ENCODE measurements at places on chromosomes 16 and 17.

DNA sequence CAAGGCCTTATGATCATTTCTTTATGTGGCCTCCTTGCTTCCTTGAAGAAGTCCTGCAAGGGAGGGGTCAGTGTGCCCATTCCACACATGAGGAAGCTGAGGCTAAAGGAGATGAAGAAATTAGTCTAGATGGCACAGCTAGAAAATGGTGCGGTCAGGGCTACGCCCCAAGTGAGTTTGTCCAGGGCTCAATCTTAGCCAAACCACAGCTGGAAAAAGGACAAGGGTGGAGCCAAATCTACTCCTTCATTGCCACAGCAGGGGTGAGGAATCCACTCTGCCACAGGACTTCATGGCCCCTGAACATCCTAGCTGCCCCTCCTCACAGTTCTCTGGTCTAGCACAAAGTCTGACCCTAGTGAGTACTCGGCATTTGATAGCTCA lies 16.2 kb downstream of the BEAN1 start:
- DNase-seq: no peak

DNA sequence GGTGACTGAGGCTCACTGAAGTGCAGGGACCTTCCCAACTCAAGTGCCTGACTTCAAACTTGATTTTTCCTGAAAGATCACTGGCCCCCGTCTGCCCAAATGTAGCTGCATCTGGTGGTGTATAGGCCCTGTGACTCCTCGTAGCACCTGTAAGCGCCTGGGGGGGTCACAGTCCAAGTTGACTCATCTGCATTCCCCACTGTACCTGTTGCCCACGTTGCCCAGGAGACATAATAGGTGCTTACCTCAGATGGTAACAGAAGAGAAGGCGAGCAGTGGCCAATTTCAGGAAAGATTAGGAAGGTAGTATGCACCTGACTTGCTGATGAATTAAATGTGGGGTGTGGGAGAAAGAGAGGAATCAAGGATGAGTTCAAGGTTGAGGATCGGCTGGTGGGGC lies 44.1 kb upstream of the EMP2 start:
- DNase-seq: no peak

DNA sequence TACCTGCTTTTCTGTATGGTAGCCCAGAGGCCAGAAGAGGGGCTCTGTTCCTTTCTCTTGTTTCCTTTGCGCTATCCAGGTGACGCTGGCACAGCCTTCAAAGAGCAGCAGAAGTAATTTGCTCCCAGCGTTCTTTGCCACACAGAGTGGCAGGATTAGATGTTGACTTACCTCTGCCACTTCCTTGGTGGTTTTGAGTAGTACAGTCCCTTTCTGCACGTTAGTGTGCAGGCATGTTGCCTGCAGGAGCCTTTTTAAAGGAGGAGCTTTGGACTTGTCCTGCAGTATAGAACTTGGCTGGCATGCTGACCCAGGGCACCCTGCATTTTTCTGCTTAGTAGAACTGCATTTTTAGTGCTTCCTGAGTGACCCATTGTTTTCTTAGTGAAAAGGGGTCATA lies at the start of gene ABCC11:
Gene ABCC11 (minus strand): TSS at position 229 of the 400 bp plus-strand sequence. CDS start 15,618 bp downstream, outside the sequence.
- no peak for DNase-seq

GRCh38 chr17:75047398-75048098 lies 523 bp downstream of the KCTD2 start:
- peak; percentile 30 for DNase-seq

GRCh38 chr16:11147754-11148444 lies 108.1 kb downstream of the SOCS1 start:
- no peak for DNase-seq

GRCh38 chr17:3744014-3744413 lies 20.3 kb downstream of the HASPIN start:
- DNase-seq: no peak

- peak; percentile 68 for DNase-seq
These were observed 130.2 kb upstream of the CHMP6 start for GRCh38 chr17:80861418-80861815.

- DNase-seq: no peak
These were observed 86.2 kb upstream of the CREBBP start for GRCh38 chr16:3966681-3967080.

DNA sequence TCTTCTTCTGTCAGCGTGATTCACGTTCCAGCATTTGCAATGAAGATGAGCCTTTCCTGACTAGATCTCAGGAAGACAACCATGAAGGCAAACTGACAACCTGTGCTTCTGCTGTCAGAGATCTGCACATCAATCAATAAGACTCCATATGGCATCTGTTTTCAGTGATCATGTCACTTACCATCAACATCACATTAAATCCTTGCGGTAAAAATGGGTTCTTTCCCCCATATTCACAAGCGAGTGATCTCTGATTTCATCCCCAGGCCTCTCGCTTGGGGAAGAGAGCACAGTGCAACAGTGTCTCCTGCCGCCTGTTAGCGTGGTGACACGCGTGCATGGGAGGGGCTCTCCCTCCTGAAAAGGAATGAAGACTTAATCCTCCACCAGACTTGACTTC lies 11.1 kb downstream of the NACA2 start:
- no peak for DNase-seq

DNA sequence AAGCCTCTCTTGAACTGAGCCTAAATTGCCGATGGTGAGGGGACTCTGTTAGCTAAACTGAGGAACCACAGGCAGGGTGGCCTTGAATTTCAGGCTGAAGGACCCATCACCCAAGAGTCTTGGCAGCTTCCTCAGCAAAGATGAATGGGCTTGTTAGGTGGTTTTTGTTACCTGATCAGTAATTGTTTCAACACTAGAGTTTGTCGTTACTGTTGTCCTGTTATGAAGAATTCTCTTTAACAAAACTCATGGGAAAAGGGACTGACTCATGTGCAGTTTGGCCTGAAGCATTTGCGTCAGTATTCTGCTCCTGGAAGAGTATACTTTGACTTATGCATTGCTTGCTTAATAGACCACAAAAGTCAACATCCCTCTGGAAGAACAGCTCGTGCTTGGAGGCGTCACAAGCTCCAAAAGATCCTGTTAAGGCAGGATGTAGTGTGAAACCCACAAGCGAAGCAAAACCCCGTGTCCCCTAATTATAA lies 206.0 kb downstream of the IRX3 start:
- DNase-seq: no peak

DNA sequence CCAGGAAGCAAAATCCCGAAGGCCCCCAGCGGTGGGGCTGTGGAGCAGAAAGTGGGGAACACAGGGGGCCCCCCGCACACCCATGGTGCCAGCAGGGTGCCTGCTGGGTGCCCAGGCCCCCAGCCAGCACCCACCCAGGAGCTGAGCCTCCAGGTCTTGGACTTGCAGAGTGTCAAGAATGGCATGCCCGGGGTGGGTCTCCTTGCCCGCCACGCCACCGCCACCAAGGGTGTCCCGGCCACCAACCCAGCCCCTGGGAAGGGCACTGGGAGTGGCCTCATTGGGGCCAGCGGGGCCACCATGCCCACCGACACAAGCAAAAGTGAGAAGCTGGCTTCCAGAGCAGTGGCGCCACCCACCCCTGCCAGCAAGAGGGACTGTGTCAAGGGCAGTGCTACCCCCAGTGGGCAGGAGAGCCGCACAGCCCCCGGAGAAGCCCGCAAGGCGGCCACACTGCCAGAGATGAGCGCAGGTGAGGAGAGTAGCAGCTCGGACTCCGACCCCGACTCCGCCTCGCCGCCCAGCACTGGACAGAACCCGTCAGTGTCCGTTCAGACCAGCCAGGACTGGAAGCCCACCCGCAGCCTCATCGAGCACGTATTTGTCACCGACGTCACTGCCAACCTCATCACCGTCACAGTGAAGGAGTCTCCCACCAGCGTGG lies 6.5 kb downstream of the CBX2 start:
- DNase-seq: no peak

DNA sequence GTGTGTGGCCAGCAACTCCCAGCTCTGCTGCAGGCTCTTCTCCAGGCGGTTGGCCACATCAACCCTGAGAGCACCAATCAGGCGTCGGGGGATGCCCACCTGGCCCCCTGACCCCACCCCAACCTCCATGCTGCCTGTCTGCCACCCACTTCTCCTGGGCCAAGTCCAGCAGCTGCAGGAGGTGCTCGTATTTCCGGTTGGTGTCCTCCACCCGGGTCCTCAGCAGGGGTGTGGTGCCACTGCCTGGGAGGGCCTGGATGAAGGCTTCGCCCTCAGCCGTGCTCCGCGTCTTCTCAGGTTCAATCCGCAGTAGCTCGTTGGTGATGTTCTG lies 44.6 kb downstream of the UBN1 start:
- DNase-seq: no peak

DNA sequence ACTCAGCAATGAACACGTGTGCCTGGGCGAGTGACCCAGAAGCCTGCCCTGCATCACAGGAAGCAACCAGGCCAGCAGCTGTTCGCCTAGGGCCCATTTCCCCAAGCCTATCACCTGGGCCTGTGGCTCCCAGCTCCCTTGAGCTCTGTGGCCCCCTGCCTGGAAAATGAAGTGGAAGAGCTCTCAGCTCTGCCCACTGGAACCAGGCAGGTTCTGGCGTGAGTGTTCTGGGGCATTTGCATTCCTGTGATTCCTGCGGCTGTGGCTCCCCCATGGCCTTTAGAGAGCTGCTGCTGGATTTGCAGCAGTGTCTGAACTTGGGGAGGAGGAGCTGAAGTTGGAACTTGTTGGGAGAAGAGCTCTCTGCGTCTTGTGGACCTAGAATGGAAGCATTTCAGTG lies 22.8 kb downstream of the PGS1 start:
- DNase-seq: no peak

- no peak for DNase-seq
These were observed 17.3 kb downstream of the MGRN1 start for GRCh38 chr16:4641895-4642294.

DNA sequence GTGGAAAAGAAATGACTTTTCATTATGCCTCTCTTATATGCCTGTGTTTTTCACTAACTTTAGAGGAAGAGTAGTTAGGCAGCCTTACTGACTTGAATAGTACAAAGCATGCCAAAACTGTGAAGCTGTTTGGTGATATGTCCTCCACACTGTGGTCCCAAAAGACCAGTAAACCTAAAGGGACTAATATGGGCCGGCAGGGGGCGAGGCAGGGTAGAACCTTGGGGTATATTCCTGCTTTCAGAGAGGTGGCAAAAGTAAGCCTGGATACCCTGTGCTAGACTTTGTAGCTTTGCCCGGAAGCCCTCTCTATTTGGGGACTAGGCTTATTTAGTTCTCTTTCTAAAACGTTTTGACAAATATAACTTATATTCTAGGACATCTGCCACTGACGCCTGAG lies 36.5 kb upstream of the VWA3A start:
- DNase-seq: no peak

- no peak for DNase-seq
These were observed 195.1 kb downstream of the CCDC182 start for GRCh38 chr17:57550016-57550415.

DNA sequence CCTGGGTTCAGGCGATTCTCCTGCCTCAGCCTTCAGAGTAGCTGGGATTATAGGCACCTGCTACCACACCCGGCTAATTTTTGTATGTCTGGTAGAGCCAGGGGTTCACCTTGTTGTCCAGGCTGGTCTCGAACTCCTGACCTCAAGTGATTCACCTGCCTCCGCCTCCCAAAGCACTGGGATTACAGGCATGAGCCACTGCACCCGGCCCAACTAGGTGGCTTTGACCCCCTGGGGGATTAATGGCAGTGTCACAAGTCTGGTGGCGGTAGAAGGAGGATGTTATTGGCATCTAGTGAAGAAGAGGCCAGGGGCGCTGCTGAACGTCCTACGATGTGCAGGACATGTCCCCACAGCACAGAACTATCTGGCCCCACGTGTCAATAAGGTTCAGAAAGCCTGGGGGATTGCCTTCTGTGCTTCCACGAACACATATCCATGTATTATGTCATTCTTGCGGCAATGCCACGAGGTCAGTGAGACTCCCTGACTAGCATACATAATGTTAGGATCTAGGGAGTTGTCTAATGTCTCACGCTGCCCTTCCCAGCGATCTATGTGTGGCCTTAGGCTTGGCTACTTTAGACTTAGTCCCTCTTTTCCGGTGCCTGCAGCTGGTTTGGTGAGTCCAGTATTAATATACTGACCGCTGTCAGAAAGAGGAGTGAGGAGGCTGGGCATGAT lies 75.8 kb downstream of the ABCC6 start:
- no peak for DNase-seq

GRCh38 chr17:39208136-39208535 lies 8.1 kb downstream of the RPL19 start:
- DNase-seq: no peak

GRCh38 chr17:49962599-49963308 lies 6.2 kb upstream of the DLX4 start:
- DNase-seq: no peak

DNA sequence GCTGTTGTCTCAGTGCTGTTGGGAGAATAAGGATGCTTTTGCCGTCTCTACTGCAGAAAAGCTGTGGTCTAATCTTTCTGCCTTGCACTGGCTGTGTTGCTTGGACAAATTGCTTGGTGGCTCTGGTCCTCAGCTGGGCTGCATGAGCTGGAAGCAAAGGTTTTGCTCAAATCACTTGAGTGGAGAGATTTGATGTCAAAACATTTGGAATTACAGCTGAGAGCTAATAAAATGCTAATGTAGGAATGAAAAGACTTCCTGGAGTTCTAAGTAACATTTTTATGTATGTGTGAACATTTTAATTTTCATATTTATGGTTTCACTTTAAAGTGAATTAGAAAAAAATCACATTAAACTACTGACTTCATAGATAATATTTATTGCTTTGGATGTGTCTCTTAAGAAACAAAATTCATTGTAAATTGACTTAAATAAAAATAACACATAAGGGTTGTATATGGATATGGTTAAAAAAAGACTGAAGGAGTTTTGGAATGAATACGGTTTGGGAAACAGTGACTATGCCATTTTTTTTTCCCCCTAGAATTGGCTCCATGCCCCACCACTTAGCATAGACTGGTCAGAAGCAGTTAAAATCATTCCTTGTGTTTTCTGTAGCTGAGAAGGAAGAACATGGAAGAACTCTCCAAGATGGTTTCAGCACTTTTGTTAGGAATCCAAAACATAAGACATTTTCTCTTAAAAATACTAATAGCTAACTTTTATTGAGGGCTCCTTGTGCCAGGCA lies 39.2 kb upstream of the FAM20A start:
- DNase-seq: no peak

GRCh38 chr16:89402962-89403361 lies 87.4 kb downstream of the ANKRD11 start:
- no peak for DNase-seq

DNA sequence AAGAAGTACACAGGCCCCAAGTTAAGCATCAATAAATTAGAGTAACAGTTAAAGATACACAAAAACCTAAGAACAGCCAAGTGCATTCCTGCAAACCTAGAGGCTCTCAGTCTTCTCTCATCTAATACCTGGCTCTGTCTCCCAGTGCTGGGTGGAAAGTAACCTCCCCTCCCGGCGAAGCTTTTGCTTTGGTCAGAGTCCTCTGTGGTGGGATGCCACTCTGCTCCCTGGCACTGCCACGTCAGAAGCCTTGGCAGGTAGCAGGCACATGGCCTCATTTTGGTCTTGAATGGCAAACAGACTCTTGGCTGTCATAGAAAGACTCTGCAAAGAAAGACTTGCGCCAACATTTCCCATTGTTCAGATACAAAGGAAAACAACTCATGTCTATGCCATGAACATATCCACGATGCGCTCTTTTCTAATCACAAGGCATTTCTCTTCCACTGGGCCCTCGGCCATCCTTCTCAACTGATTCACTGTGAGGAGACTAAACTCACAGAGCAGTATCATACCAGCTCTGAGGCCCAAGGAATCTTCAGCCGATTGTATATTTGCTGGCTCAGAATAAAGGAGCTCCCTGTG lies 21.2 kb downstream of the MTHFSD start:
- DNase-seq: no peak

- DNase-seq: no peak
These were observed 40.7 kb upstream of the SLC38A10 start for GRCh38 chr17:81335773-81336157.

GRCh38 chr17:57993471-57994365 lies 5.7 kb upstream of the VEZF1 start:
- peak; percentile 62 for DNase-seq

- no peak for DNase-seq
These were observed 2.0 kb upstream of the ORAI3 start for GRCh38 chr16:30946671-30947540.
